ENCODE measurements at places on chromosomes 2 and 18. TPM values are rescaled to one million over a fixed set of nuclear protein-coding genes. Genes with fewer than 3 reads are reported as not detected.
A peak's percentile ranks its signal among the peaks of the same experiment; 100 is the strongest.

- peaks cover 11% of the 10 kb centered on the region for H3K4me1 ChIP-seq
- H3K27me3 ChIP-seq: no peaks in the 10 kb centered on the region
- H3K27ac ChIP-seq: no peak overlapping the region
- no peak overlapping the region for H3K4me3 ChIP-seq
Observed at GRCh38 chr2:96340493-96341414, 5.2 kb downstream of the NCAPH start.

GRCh38 chr2:218218268-218219185, 1.5 kb downstream of the ARPC2 start:
- peak; percentile 44 for DNase-seq
- H3K4me3 ChIP-seq: peak overlapping the region; percentile 96
- peaks cover 8% of the 10 kb centered on the region for H3K36me3 ChIP-seq
- H3K4me1 ChIP-seq: peaks cover 49% of the 10 kb centered on the region

Gene ITPRIPL1
- 4.6 TPM for total RNA-seq

GRCh38 chr2:125371867-125372266, 1284.1 kb upstream of the GYPC start:
- no peaks in the 10 kb centered on the region for H3K27me3 ChIP-seq
- no peak overlapping the region for H3K4me3 ChIP-seq
- H3K4me1 ChIP-seq: no peaks in the 10 kb centered on the region
- no peak for DNase-seq

Gene SPC25
- total RNA-seq: 20.5 TPM

DNA sequence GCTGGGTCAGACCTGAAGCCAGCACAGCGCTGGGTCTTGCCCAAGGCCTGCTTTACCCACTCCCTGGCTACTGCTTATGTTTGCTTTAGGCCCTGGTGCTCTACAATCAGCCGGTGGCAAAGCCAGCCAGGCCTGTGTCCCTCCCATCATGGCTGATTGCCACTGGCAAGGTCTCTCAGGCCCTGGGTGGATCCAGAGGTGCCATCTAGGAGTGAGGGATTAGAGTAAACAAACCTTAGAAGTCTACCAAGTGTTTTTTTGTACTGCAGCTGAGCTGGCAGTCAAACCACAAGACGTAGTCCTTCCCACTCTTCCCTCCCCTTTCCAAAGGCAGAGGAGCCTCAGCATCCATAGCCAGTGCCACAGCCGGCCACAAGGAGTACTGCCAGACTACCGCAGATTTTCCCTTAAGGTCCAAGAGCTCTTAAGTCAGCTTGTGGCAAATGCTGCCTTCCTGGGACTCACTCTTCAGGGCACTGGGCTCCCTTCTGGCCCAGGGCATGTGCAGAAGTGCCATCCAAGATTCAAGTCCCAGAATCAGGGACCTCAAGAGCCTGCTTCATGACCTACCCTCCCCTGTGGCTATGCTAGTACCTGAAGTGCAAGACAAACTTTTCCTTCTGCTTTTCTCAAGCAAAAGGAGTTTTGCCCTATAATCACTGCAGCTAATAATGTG, 20.0 kb downstream of the IL1RL2 start:
- H3K27ac ChIP-seq: no peak overlapping the region
- H3K4me1 ChIP-seq: no peaks in the 10 kb centered on the region
- no peaks in the 10 kb centered on the region for H3K27me3 ChIP-seq
- DNase-seq: no peak
- H3K36me3 ChIP-seq: no peaks in the 10 kb centered on the region
- no peak overlapping the region for H3K4me3 ChIP-seq

Gene SLC23A3
- 5.2 TPM for total RNA-seq

Gene ADD2
- not detected for total RNA-seq

Gene KYNU
- total RNA-seq: not detected

Gene CKAP2L
- total RNA-seq: 25.2 TPM

GRCh38 chr2:29222381-29223179, 107.4 kb downstream of the CLIP4 start:
- H3K4me1 ChIP-seq: no peaks in the 10 kb centered on the region
- no peak overlapping the region for H3K4me3 ChIP-seq
- no peak for DNase-seq
- H3K27ac ChIP-seq: no peak overlapping the region
- no peaks in the 10 kb centered on the region for H3K36me3 ChIP-seq
- H3K27me3 ChIP-seq: no peaks in the 10 kb centered on the region

Gene NYAP2
- not detected for total RNA-seq

Gene REG3G
- not detected for total RNA-seq
